NCI-H1105 (cell line): ENCODE measurements at places on chromosomes 3 and 15.

- DNase-seq: no peak
Measured at GRCh38 chr15:60721257-60721626, 242.3 kb upstream of the ICE2 start.

- DNase-seq: no peak
Measured at GRCh38 chr15:89003865-89004725, 84.2 kb upstream of the ABHD2 start.

GRCh38 chr15:66249605-66250174 is 3.9 kb downstream of the MEGF11 start:
- DNase-seq: peak; percentile 28

DNA sequence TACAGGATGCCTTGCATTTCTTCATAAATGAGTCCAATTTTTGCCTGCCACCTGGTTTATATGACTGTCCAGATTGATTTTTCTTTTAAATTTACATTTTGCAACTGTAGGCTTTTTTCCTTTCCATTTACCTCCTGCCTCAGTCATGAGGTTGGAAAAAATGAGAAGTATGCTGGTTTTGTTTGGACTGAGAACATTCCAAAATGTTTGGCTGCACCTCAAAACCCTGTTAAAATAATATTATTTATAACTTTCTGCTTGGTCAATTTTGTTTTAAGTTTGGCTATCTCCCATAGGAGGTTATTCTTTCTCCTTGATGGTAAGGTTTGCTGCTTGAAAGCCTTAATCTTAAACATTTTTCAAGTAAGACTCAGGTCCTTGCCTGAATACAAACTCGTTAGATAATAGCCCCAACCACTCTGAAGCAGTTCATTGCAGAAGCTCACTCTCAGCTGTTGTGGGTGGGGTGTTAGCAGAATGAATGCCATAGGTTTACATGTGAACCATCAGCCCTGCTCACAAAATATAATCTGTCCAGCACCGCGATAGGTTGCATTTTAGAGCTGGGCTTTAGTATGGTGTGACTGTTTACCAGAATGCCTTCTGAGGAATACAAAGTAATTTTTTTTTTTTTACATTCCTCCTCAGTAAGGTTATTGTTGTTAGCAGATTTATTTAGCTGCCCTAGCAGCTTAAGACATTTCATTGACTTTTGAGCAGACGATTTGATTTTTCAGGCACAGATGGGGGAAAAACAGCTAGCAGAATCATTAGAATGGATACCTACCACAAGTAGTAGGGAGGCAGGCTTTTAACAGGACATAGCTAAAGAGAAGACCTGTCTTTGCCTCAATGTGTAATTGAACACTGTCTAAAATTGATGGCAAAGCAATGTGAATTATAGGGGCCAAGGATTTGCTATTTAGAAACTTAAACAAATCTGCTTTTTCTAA is 630.8 kb upstream of the KCNMB2 start:
- DNase-seq: no peak

GRCh38 chr15:23687143-23687470 is at the start of gene NDN:
TSS of gene NDN (minus strand) at chr15:23687305. CDS start at chr15:23687217, 88 bp downstream.
- no peak for DNase-seq

GRCh38 chr15:28984421-28985315 is 98.9 kb downstream of the APBA2 start:
- DNase-seq: no peak
